Activated effector memory CD4-positive, alpha-beta T cell treated with Interleukin-2 at 50 U/mL for 16 hours (primary cell): ENCODE measurements at places on chromosomes 11 and 22.

GRCh38 chr22:26448941-26449340 lies 19.9 kb downstream of the ASPHD2 start:
- DNase-seq, result no peak

GRCh38 chr22:45877036-45877380 lies 100.0 kb downstream of the WNT7B start:
- DNase-seq, result no peak

DNA sequence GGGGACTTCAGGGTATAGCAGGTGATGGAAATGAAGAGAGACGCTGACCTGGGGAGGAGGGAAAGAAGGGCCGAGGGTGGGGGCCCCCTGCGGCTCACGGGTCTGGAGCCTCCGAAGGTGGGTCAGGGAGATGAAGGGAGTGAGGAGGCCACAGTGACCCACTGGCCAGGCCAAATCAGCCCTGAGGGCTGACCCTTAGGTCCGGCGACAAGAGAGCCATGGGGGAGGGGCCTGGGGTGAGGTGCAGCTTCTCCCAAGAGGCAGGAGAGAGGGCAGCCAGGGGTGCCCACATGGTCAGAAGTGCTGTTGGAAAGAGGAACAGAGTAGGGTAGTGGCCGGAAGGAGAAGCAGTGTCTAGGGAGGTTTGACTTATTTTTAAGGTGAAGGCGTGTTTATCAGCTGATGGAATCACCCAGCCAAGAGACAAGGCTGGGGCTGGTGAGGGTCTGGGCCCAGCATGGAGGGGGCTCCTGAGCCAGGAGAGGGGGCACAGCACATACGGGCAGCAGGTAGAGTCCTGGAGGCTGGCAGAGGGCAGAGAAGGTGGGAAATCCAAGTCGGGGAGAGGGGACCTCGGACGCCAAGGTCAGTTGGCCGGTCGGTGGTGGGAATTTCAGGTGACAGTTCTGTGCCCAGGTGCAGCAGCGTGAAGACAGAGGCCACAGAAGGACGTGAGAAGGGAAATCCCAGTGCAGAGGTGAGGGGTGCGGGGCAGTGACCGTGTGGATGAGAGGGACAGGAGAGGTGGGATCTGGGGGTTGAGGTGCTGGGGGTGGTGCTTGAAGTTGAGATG lies 49.0 kb downstream of the LINC01488 start:
- DNase-seq, result no peak

GRCh38 chr11:72668629-72669347 lies 5.4 kb downstream of the PDE2A start:
- DNase-seq, result no peak

DNA sequence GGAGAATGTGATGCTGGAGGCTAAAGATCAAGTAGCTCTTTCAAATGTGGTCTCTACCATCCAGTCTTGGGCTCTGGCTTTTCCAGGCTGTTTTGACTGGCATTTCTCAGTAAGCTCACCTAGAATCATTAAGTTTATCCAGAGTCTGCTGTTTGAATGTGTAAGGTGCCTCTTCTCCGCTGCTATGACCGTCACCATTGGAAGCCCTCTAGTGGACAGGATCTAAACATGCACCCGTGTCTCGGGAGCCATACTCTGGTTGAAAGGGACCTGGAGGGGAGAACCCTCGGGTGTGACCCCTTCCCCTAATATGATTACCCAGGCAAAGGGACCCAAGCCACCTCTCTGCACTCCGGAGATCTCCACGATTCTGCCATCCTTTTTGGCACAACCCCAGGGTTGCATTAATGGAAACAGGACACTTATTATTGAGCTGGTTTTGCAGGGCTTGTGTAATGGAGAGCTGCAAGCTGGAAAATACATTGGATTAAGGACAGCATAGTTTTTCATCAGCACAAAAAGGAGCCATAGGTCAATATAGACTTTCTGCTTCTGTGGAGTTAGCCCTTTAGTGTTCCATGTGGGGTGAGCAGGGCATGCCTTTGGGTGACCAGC lies 191.0 kb upstream of the LARGE1 start:
- no peak for DNase-seq

DNA sequence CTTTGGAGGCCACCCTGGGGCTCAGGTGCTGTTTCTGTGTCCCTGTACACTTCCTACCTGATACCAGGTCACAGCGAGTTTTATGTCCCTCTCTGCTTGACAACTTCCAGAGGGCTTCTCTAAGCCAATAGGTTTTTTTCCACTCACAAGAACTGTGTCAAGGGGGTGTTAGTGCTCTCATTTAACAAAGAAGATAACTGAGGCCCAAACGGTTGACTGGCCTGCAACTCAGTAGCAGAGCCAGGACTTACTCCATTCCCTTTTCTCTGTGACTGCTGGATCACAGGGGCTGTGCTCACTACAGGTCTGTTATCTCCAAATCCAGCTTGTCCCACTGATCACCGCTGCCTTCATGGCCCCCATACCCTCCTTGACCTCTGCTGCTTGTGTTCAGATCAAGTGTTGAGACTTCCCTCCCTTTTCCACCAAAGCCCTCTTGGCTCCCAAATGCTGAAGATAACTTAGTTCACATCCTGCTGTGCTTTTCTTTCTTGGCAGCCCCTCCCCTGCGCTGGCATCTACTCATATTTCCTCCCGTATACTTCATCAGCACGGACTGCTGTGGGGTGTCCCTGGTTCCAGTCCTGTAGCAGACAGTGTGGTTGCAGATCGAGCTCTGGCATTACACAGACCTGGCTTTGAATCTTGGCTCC lies 41.3 kb downstream of the POU2F3 start:
- no peak for DNase-seq
